Stimulated activated CD8-positive, alpha-beta memory T cell treated with anti-CD3 and anti-CD28 coated beads, Interleukin-4, amount 100 ng/mL, for 1 hour (primary cell): ENCODE measurements at places on chromosomes 12 and 14.

- no peak for DNase-seq
Measured at GRCh38 chr14:50070840-50071548, 45.4 kb downstream of the VCPKMT start.

DNA sequence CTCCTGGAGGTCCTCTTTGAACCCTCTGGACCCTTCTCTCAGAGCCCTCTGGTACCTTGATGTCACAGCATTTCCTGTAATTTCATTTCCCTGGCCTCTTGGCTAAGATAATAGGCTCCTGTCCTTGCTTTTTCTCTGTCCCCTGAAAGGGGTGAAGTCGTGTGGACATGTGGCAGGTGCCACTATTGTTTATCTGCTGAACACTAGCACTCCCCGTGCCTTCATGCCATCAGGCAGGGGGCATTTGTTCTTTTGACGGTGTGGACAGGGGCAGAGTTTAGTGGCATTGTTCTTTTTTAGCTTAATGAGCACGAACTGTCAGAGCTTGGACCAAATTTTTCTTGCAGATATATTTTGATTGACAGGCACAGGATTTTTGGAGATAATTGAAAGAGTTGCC is 166.0 kb downstream of the RGS6 start:
- no peak for DNase-seq

GRCh38 chr12:57899010-57899662 is 42.2 kb upstream of the ATP23 start:
- peak; percentile 28 for DNase-seq

DNA sequence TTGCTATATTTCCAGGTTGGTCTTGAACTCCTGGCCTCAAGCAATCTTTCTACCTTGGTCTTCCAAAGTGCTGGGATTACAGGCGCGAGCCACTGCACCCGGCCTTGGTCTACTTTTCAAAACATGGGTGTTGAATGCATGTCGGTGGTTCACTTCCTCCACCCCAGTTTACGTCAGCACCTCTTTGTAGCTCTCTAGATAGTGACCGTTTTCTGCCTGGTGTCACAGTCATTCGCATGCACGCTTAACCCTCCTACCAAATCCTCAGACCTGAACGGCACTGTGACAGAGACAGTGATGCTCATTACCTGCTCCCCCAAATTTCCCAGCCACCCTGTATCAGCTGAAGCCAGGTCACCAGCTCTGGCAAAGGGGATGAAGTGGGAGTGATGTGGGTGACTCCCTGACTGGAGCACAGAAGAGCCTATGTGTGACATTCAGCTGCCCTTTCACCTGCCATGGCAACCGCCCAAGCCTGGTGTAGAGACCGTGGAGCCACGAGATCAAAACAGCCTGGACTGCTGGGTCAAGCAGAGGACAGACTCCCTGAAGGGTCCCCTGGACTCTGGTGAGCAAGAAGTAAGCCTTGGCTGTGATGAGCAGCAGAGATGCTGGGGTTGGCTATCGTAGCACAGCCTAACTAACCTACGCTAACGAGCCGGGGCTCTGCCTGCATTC is 66.2 kb upstream of the GPR68 start:
- DNase-seq, result no peak

- DNase-seq, result no peak
Measured at GRCh38 chr14:75369506-75369905, 58.3 kb upstream of the JDP2 start.
